ENCODE measurements at places on chromosomes 1 and 21. TPM values are rescaled to one million over a fixed set of nuclear protein-coding genes. Genes with fewer than 3 reads are reported as not detected.
A peak's percentile ranks its signal among the peaks of the same experiment; 100 is the strongest.

- no peak for DNase-seq
- H3K4me3 ChIP-seq = no peak overlapping the region
- H3K4me1 ChIP-seq = no peaks in the 10 kb centered on the region
- peaks cover 27% of the 10 kb centered on the region for H3K36me3 ChIP-seq
- H3K27me3 ChIP-seq = no peaks in the 10 kb centered on the region
Observed at GRCh38 chr1:17658837-17659236, 96.3 kb upstream of the ACTL8 start.

DNA sequence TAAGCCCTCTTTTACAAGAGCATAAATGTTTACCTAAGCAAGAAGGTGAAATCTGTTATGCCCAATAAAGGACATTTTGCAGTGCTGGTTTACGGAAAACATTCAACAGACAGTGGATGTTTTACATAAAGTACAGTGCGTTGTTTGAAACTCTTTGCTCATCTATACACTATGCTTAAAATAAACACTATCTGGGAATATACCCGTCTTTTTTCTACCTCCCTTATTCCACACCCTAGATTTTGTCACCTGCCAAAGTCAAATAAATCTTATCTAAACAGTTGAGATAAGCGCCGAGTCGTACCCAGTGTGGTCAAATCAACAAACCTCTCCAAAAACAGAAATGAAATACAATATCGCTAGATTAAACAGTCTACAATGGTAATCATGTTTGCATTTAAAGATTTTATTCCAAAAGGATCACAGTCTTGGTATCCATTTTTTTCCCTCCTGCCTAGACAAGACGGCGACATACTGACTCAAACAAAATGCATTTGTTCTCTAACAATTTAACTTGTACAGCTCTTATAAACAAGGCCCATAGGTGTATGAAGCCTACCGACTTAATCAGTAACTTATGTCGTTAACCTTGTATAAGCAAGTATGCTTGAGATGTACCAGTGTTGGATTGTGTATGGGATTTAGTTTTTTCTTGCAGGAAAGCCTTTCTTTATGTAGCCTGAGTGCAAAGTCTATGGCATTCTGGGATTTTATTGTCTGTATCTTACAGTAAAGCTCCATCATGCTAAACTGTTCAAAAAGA lies 189.1 kb downstream of the FMN2 start:
- no peak overlapping the region for H3K4me3 ChIP-seq
- no peaks in the 10 kb centered on the region for H3K4me1 ChIP-seq
- no peak for DNase-seq
- H3K27me3 ChIP-seq = no peaks in the 10 kb centered on the region

DNA sequence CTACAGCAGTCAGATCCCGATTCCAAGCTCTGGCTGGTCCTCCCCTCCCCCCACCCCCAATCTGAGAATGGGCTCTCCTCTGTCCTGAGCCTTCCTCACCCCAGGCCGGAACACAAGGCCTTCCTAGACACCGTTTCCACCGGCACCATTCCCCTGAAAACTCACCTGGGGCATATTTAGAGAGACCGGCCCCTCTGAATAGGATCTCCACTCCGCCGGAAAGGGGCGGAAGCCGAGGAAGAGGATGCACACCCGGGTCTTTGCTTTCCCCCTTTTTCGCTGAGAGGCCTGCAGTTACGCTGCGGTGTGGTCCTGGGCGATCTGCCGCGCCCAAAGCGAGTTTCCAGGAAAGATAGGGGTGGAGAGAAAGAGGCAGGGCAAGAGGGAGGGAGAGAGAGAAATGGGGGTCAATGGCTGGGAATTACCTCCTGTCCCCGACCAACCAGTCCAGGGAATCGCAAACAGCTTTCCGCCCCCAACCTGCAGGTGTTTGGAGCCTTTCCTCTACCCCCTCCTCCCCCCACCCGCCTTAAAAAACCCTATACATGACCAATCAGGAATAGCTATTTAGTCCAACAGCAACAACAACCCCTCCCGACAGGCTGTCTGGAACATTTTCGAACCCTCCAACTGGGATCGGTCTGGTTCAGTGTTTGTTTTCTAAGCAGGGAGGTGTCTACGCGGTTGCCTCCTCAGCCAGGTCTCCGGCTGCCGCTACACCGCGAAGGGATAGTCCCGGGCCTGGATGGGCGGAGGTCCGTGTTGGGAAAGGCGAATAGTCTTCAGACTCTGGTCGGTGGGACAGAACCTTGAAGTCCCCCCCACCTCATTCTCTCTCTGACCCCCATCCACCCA lies 2.8 kb downstream of the TAL1 start:
- H3K27me3 ChIP-seq = no peaks in the 10 kb centered on the region
- H3K27ac ChIP-seq = peak overlapping the region; percentile 84
- no peak for DNase-seq
- peaks cover 46% of the 10 kb centered on the region for H3K4me1 ChIP-seq
- no peaks in the 10 kb centered on the region for H3K36me3 ChIP-seq
- H3K4me3 ChIP-seq = peak overlapping the region; percentile 44

- H3K27me3 ChIP-seq = no peaks in the 10 kb centered on the region
- no peak for DNase-seq
- no peak overlapping the region for H3K27ac ChIP-seq
- no peak overlapping the region for H3K4me3 ChIP-seq
- H3K36me3 ChIP-seq = no peaks in the 10 kb centered on the region
Observed at GRCh38 chr1:195306281-195306680, 1302.0 kb downstream of the KCNT2 start.

DNA sequence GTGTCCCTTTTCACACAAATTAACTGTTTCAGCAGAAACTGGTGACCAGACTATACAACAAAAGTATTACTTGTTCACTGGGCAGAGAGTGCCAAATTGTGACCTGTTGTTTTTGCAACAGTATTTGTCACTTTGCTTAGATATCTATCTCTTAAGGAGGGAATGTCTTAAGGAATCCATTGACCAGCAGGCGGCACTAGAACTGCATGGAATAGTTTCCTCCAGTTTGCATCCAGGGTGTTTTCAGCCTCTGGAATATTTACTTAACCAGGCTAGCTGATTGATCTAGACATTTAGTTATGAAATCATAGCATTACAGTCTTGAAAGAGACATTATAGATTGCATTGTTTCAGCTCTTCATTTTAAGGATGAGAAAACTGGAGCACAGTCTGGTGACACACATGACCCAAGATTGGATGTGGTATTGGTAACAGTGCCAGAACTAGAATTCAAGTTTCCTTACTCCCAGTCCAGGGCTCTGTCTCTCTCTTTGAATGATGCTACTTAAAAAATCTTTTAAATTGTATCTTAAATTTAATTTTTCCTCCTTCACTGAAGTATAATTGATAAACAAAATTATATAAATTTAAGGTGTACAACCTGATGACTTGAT lies 16.9 kb downstream of the RPTN start:
- peak; percentile 44 for DNase-seq
- H3K4me1 ChIP-seq = no peaks in the 10 kb centered on the region
- H3K36me3 ChIP-seq = no peaks in the 10 kb centered on the region
- H3K27ac ChIP-seq = no peak overlapping the region
- H3K4me3 ChIP-seq = no peak overlapping the region

DNA sequence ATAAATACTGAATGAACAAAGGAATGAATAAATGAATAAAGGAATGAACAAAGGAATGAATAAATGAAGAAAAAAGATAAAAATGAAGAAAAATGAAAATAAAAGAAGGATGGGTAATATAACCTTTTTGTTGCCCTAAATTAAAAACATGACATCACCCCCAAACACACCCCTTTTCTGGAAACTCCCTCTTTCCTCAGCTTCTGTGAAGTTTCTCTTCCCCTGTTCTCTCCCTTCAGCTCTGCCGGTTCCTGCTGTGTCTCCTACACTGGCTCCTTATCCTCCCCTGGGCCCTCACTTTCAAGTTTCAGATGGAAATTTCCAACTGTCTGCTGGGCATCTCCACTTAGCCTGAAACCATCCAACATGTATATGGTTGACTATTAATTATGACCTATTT lies 37.9 kb downstream of the RAB3B start:
- H3K27ac ChIP-seq = no peak overlapping the region
- no peaks in the 10 kb centered on the region for H3K27me3 ChIP-seq
- DNase-seq = no peak
- no peaks in the 10 kb centered on the region for H3K36me3 ChIP-seq

DNA sequence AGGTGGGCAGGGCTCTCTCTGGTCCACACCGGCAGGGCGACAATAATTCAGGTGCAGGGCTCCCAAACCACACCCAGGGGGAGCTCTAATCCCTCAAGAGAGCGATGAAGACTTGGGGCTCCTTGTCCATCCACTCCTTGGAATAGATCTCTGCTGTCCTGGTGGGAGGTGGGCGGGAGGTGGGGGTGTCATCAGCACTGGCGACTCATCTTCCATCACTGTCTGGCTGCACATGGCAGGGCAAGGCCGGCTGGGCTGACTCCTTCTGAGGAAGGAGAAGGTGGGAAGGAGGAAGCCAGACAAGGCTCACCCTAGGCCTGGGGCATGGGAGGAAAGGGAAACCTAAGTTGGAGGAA lies 29.3 kb downstream of the TNNT2 start:
- DNase-seq = no peak
- H3K27ac ChIP-seq = no peak overlapping the region
- no peak overlapping the region for H3K4me3 ChIP-seq
- no peaks in the 10 kb centered on the region for H3K36me3 ChIP-seq

- H3K27me3 ChIP-seq = no peaks in the 10 kb centered on the region
- H3K36me3 ChIP-seq = no peaks in the 10 kb centered on the region
- no peak overlapping the region for H3K27ac ChIP-seq
- no peak overlapping the region for H3K4me3 ChIP-seq
- no peaks in the 10 kb centered on the region for H3K4me1 ChIP-seq
Observed at GRCh38 chr21:41865002-41865777, 14.0 kb downstream of the PRDM15 start.

GRCh38 chr1:158099185-158099584 lies 81.5 kb upstream of the CD1D start:
- no peak overlapping the region for H3K4me3 ChIP-seq
- no peaks in the 10 kb centered on the region for H3K4me1 ChIP-seq
- no peaks in the 10 kb centered on the region for H3K27me3 ChIP-seq

DNA sequence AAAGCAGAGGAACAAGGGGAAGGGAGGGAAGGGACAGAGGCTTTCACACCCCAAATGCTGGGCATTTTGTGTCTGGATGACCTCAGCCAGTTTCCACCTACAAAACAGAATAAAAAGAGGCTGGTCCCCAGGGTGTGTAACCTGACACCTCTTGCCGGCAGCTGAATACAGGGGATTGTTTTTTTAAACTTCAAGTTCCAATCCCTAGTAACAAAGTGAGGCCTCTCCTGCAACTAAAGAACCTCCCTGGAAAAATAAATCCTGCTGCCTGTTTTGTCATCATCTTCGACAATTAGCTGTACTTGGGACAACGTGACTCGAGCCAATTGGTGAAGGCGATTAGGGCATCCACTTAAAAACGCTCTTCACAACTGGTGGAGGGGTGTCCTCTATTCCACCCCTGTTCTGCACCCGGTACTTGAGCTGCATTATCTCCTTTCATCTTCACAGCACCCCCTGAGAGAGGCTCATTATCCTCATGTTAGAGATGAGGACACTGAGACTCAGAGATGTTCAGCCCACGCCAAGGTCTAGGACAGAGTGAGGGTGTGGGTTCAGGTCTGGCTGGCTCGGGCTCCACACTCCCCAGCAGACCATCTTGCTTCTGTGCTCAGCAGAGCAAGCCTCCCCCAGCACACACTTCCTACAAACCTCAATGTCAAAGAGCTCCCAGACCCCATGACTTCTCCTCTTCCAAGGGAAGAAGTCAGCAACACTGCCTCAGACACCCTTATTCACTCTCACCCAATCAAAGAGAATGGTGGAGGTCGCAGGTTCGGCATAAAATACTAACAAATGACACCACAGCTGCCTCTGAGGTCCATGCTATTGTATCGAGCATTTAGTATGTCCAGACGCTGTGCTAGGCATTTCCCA lies 15.2 kb downstream of the ITPKB start:
- peak overlapping the region; percentile 14 for H3K27ac ChIP-seq
- H3K4me3 ChIP-seq = no peak overlapping the region
- DNase-seq = no peak
- no peaks in the 10 kb centered on the region for H3K27me3 ChIP-seq
- H3K36me3 ChIP-seq = peaks cover 11% of the 10 kb centered on the region
- peaks cover 47% of the 10 kb centered on the region for H3K4me1 ChIP-seq

- no peak for DNase-seq
- no peaks in the 10 kb centered on the region for H3K36me3 ChIP-seq
- H3K4me3 ChIP-seq = no peak overlapping the region
- no peaks in the 10 kb centered on the region for H3K27me3 ChIP-seq
Observed at GRCh38 chr1:17108786-17109185, 10.5 kb downstream of the PADI2 start.

- H3K36me3 ChIP-seq = peaks cover 15% of the 10 kb centered on the region
- peaks cover 3% of the 10 kb centered on the region for H3K4me1 ChIP-seq
- H3K4me3 ChIP-seq = no peak overlapping the region
- DNase-seq = no peak
Observed at GRCh38 chr1:230263568-230264195, 162.4 kb downstream of the PGBD5 start.

- H3K27me3 ChIP-seq = no peaks in the 10 kb centered on the region
- H3K4me3 ChIP-seq = no peak overlapping the region
Observed at GRCh38 chr1:54329312-54330003, 76.7 kb downstream of the SSBP3 start.

MEX3A gene
- 1.00 TPM for total RNA-seq

CD5L gene
- 2.4 TPM for total RNA-seq

CD1D gene
- 1.0 TPM for total RNA-seq

LAMTOR2 gene
- 54.5 TPM for total RNA-seq

FOXO6 gene
- 1.0 TPM for total RNA-seq

LHX8 gene
- not detected for total RNA-seq

BCAR3 gene
- total RNA-seq = 42.4 TPM

All from upper lobe of left lung (tissue), 6 donors.